NCI-H1417 treated with DMSO at 0.1 percent for 48 hours (cell line): ENCODE measurements at places on chromosomes 2 and 18.

- DNase-seq: no peak
These were observed 72.2 kb upstream of the ALKAL2 start for GRCh38 chr2:360124-360523.

DNA sequence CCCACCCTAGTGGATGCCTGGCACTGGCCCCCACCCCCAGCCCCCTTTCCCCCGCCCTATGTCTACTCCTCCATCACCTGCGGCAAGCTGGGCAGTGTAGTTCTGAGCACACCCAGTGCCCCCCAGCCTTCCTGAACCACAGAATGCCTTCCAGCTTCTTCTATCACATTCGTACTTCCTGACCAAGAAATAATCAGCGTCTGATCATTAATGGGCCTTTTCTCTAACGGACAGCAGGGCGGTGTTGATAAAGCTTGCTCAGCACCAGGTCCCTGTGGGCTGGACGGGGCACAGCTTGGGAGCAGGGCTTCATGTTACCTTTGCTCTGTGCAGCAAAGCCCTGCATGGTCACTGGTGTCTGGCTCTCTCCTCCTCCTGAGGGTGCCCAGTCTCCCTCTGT lies 15.4 kb downstream of the UXS1 start:
- DNase-seq: no peak

GRCh38 chr2:7525746-7526145 lies 608.5 kb downstream of the RNF144A start:
- DNase-seq: no peak

- DNase-seq: no peak
These were observed 41.2 kb downstream of the COMMD1 start for GRCh38 chr2:61946666-61947065.

DNA sequence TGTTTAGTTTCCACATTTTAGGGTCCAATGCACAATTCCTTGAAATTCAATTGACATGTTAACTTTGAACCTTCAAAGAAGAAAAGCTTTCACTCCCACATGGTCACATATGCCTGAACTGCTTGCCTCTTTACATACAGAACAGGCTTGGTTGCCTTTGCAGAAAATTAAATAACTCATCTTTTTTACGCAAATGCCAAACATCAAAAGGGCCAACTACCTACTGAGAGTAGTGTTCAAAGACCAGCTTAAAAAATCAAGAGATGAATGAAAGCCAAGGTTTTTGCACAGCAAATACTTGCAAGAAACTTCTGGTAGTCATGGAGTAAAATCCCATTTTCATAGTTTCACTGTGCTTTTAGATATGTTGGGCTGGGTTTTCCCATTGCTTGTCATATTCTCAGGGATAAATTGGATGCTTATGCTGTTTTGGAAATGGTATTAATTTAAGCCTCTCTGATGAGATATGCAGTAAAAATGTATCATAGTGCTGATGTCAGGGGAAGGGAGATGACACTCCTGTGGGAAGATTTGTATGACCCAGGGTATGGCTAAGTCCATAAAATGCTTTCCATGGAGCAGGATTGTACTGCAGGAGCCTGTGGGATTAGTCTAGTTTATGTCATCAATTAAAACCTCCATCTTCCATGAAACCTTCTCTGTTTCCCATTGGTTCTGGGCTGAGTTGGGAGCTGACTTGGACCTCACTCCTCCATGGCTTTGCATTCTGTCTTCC lies 60.6 kb upstream of the DARS1 start:
- no peak for DNase-seq
